GM12892 (cell line): ENCODE measurements at places on chromosomes 1 and 21.

DNA sequence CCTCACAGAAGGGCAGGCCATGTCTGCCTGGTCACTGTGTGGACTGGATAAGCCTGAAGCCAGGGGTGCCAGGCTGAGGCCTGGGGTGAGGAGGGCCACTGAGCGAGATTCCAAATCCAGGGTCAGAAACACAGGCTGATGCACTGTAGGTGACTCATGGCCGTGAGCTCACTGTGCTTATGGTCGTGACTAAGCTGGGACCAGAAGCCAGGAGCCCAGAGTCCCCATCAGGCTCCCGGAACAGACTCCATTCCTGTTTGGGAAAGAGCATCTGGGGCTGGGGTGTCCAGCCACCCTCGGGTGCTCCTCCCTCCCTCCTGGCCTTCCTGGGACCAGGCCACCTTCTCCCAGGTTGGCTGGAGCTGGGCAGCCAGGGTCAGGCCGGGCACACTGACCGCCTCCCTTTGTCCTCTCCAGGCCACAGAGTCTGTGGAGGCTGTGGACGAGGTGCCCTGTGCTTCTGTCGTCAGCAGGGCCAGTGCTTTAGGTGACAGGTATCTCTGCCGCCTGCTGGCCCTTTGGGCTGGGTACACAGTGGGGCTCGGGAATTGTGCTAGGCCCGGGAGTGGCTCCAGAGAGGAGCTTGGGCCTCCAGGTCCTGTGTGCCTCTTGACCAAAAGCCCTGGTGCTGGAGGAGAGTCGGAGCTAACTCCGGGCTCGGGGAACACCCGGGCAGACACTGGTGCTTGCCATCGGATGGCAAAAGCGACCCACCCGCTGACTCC is 36.7 kb downstream of the AJAP1 start:
- DNase-seq: no peak

DNA sequence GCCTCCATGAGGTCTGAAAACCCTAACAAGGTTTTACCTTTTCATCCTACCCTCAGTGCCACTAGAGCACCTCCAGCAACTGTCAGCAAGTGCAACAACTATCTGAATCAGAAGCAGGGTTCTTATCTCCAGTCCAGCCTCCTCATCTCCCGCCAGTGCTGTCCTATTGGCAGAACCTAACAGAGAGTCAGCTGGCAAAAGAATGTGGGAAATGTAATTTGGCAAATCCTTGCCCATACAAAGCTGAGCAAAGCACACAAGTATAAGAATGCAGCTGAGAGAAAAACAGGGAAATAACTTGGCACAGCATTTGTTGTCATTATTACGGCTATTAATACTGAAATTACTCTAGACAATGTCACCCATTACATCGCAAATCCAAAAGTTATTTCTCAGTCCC is 124.2 kb downstream of the ATP6V1G3 start:
- DNase-seq: no peak

GRCh38 chr1:221230605-221231004 is 351.4 kb downstream of the HLX start:
- DNase-seq: no peak

GRCh38 chr1:240652549-240652948 is 40.6 kb upstream of the GREM2 start:
- no peak for DNase-seq

DNA sequence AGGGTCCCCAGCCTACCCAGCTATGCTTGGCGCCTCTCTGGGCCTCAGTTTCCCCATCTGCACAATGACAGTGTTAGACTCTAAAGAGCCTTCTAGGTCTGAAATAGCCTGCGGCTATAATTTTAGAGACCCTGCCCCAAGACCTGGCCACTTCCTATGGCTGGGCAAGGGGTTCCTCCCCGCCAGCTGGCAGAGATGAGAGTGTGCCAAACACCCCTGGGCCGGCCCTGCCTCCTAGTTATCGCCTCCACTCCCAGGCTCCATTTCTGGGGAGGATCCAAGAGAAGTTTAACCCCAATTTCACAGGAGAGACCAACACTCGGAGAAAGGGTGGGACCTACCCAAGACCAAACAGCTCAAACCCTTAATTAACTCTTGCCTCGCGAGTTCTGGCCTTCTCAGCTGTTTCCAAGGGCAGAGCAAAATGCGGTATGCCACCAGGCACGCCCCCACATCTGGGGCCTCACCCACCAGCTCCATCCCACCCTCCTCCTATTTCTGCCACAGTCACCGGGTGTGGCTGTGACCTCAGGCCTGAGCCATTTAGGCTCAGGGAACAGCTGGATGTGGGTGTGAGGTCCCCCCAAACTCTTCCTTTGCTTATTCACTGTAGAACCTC is 35.7 kb downstream of the TTC39A start:
- DNase-seq: no peak

GRCh38 chr1:176049582-176049981 is 157.5 kb downstream of the COP1 start:
- no peak for DNase-seq

DNA sequence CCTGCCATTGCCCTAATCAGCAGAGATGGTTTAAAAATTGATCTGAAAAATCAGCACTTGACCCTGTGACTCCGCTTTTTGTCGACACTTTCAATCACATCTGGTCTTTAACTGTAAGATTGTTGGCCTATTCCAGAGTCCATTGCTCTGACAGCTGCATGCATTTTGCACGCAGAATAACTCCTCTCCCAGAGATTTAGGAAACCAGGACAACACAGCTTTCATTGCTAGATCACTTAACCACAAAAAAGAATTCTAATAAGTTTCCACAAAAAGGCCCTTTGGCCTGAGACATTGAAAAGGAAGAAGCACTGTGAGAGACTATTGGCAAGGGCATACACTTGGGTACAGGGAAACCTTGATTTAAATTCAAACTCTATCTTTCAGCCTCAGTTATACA is 373.1 kb downstream of the TGFB2 start:
- DNase-seq: no peak

DNA sequence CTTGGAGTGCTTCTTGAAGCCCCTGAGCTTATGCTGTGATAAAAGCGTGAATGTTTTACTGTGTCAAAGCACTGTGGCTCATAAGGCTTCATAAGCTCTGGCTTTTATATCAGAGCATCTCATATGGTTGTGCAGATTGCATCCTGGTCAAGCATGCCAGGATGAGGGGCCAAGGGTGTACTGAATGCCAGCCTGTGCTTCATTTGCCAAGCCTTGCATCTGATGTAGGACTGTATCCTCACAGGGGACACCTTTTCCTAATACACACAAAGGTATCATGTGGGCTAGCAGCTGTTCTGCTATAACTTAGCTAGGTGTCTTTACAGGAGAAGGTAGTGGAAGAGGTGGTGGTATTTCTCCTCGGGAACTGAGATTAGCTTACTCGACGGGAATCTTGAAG is 134.7 kb downstream of the ST6GALNAC3 start:
- DNase-seq: no peak
